Upper lobe of right lung (tissue), 1 donor: ENCODE measurements at places on chromosomes 1 and 21. TPM values are rescaled to one million over a fixed set of nuclear protein-coding genes. Genes with fewer than 3 reads are reported as not detected.

Gene FCER1G
- total RNA-seq = 158 TPM

Gene FALEC
- 1.0 TPM for total RNA-seq

Gene KRTAP21-2
- not detected for total RNA-seq

Gene PWP2
- total RNA-seq = 9.9 TPM

Gene MARK1
- 2.3 TPM for total RNA-seq

Gene CFAP45
- total RNA-seq = 1.9 TPM

GRCh38 chr1:27577504-27578188 is 26.3 kb downstream of the AHDC1 start:
- no peaks in the 10 kb centered on the region for H3K36me3 ChIP-seq
- no peaks in the 10 kb centered on the region for H3K27me3 ChIP-seq
- peak overlapping the region; percentile 20 for H3K27ac ChIP-seq
- peaks cover 47% of the 10 kb centered on the region for H3K4me1 ChIP-seq
- DNase-seq = no peak
- no peak overlapping the region for H3K4me3 ChIP-seq

GRCh38 chr1:58648842-58649241 is 51.0 kb downstream of the MYSM1 start:
- H3K36me3 ChIP-seq = no peaks in the 10 kb centered on the region
- no peaks in the 10 kb centered on the region for H3K27me3 ChIP-seq
- no peak overlapping the region for H3K27ac ChIP-seq
- no peaks in the 10 kb centered on the region for H3K4me1 ChIP-seq
- no peak for DNase-seq

- no peaks in the 10 kb centered on the region for H3K36me3 ChIP-seq
- DNase-seq = no peak
- peak overlapping the region; percentile 43 for H3K27ac ChIP-seq
- peaks cover 49% of the 10 kb centered on the region for H3K4me1 ChIP-seq
- H3K4me3 ChIP-seq = no peak overlapping the region
- H3K27me3 ChIP-seq = no peaks in the 10 kb centered on the region
Measured at GRCh38 chr1:64514197-64514765, 44.4 kb downstream of the CACHD1 start.

GRCh38 chr1:248670003-248670402 is 14.7 kb upstream of the OR2T27 start:
- H3K4me3 ChIP-seq = no peak overlapping the region
- H3K27ac ChIP-seq = no peak overlapping the region
- H3K27me3 ChIP-seq = no peaks in the 10 kb centered on the region
- H3K36me3 ChIP-seq = no peaks in the 10 kb centered on the region
- DNase-seq = no peak

DNA sequence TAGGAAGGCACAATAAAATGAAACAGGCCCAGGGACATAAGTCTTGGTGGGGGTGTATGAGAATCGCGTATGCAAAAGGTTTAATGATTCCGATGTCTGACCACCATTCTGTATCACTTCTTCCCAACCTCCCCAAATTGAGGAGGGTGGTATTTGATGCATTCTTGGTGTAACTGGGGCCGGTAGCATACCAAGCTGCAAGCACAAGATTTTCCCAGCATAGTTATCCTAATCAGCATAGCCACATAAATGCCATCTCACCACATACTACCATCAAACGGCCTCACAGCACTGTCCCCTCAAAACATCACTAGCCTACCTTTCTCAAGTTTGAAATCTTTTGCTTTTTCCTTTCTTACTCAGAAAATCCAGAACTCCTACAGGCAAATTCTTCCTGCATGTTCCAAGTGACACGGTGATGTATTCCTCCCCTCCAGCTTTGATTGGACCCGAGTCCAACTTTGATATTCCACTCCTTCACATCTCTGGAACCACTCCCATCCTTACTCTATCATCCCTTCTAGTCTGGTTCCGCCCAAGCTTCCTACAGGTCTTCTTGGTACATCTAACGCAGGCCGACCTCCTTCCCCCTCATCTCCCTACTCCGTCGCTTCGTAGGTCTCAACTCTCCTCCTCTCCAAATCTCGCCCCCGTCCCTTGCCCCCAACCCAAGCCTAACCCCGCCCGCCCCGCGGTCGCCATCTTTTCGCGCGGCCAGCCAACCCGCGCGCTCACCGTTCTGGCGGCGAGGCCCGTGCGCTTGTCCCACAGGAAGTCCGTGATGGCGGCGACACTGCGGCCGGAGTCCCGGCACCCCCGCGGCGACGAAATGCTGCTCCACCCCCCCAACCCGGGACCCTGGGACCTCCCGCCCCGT is 600 bp downstream of the CLK2 start:
- DNase-seq = no peak
- peak overlapping the region; percentile 90 for H3K27ac ChIP-seq
- H3K27me3 ChIP-seq = no peaks in the 10 kb centered on the region
- peak overlapping the region; percentile 68 for H3K4me3 ChIP-seq
- H3K36me3 ChIP-seq = peaks cover 38% of the 10 kb centered on the region

DNA sequence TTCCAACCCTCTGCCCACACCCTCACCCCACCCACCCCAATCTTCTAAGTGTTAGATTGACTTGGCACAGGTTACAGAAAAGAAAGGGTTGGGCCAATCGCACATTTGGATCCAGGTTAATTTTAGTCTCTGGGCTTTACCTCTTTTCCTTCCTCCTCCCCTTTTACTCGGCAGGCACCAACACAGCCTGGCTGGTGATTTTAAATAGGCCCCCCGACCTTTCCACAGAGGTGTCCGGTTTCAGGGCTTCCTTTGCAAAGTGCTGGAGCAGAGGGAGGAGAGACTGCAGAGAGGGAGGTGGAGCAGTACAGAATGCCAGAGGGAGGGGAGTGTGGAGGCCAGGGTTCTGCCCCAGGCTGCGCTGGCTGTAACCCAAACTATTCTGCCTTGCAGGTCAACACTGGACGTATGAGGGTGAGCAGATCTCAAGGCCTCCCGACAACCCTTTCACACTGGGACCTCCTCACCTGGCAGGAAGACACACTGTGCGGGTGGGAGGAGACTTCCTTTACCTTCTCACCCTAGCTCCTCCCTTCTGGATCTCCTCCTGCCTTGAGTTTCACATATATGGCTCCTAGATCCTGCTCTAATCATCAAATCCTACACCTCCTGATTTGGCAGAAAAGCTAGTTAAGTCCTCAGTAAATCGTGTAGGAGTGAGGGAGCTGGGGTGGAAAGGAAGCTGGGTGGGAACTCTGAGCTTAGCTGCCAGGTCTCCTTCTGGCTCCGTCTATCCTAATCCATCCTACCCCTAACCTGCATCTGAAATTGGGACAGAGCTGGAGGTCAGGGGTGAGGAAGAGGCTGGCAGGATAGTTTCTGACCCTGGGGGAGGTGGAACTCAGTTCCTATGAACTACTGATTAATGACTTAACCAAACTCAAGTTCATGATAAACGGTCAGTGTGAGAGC is 2.4 kb downstream of the CA14 start:
- H3K4me1 ChIP-seq = peaks cover 13% of the 10 kb centered on the region
- H3K27ac ChIP-seq = peak overlapping the region; percentile 60
- H3K4me3 ChIP-seq = peak overlapping the region; percentile 2
- peaks cover 5% of the 10 kb centered on the region for H3K27me3 ChIP-seq
- peak; percentile 83 for DNase-seq
- peaks cover 9% of the 10 kb centered on the region for H3K36me3 ChIP-seq

DNA sequence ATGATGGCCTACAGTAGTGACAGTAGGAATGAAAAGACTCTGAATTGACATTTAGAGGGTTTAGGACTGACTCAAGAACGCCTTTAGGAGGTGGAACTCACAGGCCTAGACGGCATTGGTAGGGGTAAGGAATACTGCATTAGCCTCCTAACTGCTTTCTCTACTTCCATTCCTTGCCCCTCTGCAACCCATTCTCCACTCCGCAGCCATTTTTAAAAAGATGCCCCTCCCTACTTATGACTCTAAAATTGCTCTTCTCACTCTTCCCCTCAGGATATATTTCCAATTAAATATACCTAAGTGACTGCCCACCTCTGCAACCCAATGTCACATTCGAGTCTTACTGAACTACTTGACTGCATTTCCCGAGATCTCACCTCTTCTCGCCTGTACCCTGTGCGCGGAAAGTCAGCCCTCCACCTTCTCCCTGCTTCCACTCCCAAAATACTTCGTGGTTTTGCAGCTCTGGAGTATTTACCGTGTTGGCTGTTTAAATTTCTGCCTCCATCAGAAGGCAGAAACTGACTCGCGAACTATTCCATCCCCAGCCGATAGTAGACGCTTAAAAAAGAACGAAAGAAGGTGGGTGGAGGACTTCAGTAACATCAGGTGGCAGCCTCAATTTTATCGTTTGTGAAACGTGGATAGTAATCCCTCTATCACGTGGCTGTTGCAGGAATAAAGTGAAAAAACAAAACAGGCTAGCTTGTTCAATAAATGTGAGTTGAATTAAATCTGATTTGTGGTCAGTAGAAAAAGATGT is 1.1 kb upstream of the YBX1 start:
- peaks cover 39% of the 10 kb centered on the region for H3K4me1 ChIP-seq
- peak overlapping the region; percentile 79 for H3K4me3 ChIP-seq
- DNase-seq = no peak
- no peaks in the 10 kb centered on the region for H3K27me3 ChIP-seq
- peak overlapping the region; percentile 94 for H3K27ac ChIP-seq

DNA sequence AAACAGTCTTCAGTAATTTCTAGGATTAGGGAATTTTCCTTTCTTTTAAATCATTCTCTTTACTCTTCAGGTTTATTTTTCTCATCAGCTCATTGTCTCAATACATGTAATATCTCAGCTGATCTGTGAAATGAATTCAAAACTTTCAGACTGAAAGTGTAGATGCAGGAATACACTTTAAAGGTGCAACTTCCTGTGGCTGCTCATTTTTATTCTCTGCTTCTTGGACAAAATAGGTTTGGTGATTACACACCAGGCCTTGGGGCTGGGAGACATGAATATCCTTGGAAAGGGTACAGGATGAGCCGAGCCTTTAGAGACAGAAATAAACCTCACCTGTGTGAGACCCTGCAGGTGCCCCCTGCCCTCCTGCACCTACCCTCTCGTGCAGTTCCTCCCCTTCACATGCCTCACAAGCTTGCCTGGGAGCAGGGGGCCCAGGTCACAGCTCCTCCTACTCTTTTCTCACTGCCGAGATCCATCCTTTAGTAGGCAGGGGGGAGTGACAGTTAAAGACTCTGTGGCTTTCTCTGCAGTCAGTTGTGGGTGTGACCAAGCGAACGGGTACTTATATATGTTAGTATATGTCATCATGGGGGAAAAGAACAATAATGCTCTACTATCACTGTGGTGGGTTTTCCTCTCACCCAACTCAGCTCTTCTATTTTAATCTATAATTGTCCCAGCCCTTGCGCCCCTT is 23.6 kb downstream of the XCL2 start:
- no peak overlapping the region for H3K4me3 ChIP-seq
- H3K4me1 ChIP-seq = no peaks in the 10 kb centered on the region
- H3K36me3 ChIP-seq = no peaks in the 10 kb centered on the region
- no peaks in the 10 kb centered on the region for H3K27me3 ChIP-seq

DNA sequence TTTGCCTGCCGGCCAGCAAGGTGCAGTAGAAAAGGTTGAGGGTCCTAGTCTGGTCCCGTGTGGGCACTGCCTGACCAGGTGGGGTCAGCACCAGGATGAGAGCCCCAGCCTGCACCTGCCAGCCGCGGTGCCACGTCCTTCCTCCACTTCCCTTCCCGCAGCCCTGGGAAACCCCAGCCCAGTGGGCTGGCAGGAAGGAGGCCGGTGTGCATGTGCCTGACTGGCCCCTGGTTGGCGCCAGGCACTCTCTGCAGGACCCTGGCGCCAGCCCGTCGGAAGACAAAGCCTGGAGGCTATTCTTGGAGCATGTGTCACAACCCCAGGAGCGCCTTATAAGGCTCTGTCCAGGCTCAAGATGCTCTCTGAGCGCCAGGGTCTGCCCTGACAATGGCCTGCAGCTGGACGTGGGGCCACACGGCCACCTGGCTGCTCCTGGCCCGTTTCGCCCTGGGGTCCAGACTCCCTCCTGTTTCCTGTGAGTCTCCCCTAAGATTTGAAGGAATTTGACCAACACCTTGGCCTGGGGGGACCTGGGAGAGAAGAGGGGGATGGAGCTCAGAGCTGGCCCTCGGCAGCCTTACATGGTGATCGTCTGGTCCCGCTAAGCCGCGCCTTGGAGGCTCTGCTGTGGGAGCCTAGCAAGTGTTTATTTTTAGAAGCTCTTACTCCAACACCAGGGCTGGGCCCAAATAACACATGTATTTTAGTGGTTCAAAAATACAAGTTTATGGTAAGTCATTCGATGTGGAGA is 31.9 kb upstream of the POFUT2 start:
- no peaks in the 10 kb centered on the region for H3K36me3 ChIP-seq
- H3K4me1 ChIP-seq = peaks cover 43% of the 10 kb centered on the region
- peak; percentile 67 for DNase-seq

- DNase-seq = no peak
- no peak overlapping the region for H3K27ac ChIP-seq
- no peak overlapping the region for H3K4me3 ChIP-seq
- H3K27me3 ChIP-seq = no peaks in the 10 kb centered on the region
Measured at GRCh38 chr1:58948671-58949070, 164.8 kb upstream of the JUN start.

DNA sequence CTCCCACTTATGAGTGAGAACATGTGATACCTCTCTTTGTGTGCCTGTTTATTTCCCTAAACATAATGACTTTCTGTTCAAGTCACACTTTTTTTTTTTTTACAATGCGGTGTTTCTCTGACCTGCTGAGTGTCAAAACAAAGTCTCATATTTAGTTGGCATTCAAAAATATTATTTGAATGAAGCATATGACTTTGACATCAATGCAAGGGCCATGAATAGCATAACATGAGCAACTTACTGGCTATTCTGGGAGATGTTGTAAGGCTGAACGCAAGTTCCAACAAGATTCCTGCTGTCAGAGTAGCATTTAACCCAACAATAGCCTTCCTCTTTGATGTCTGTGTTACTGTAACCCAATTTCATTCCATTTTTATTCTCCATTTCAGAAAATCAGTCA is 2.0 kb upstream of the KRTAP19-1 start:
- H3K27me3 ChIP-seq = no peaks in the 10 kb centered on the region
- DNase-seq = no peak
- H3K27ac ChIP-seq = no peak overlapping the region
- H3K4me1 ChIP-seq = no peaks in the 10 kb centered on the region
- H3K36me3 ChIP-seq = no peaks in the 10 kb centered on the region
- H3K4me3 ChIP-seq = no peak overlapping the region

DNA sequence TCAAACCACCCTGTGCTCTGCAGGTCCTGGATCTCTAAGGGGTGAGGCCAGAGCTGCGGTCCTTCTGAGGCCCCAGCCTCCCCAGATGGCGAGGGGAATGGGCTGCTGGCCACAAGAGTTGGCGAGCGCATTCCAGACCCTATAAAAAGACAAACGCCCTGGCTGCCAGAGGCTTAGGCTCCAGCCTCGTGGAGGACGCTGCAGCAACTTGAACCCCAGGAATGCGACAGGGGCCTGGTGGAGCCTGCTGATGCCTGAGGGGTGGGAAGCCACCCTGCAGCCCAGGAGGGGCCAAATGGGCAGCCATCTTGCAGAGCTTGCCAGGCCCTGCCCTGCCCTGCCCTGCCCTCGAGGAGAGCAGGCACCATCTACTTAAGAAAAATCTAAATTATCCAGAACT is 8.6 kb downstream of the CACNA1S start:
- H3K27ac ChIP-seq = no peak overlapping the region
- H3K27me3 ChIP-seq = no peaks in the 10 kb centered on the region
- no peak overlapping the region for H3K4me3 ChIP-seq
- H3K36me3 ChIP-seq = no peaks in the 10 kb centered on the region

- no peaks in the 10 kb centered on the region for H3K27me3 ChIP-seq
- H3K36me3 ChIP-seq = no peaks in the 10 kb centered on the region
- H3K27ac ChIP-seq = peak overlapping the region; percentile 58
- no peak overlapping the region for H3K4me3 ChIP-seq
- H3K4me1 ChIP-seq = peaks cover 19% of the 10 kb centered on the region
Measured at GRCh38 chr1:46401964-46402626, 8.0 kb downstream of the FAAH start.
